Fibroblast of the conjunctiva (primary cell): ENCODE measurements at places on chromosomes 7 and 10.
A peak's percentile ranks its signal among the peaks of the same experiment; 100 is the strongest.

DNA sequence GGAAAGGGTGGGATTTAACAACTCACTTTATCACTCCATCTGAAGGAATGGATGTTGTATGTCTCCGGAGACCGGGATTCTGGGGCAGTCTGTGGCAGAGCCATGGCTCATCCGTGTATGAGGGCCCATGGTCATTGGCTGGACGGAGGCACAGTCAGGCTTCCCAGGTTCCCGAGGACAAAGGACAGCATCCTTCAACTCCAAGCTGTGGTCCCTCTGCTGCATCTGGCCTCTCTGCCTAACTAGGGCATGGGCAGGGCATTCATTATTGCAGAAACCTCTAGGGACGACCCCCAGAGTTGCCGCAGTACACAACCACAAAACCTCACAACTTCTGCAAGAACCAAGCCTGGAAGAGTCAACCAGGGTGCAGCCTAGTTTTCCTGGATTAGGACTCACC lies 525.2 kb downstream of the GLRX3 start:
- DNase-seq, result no peak

DNA sequence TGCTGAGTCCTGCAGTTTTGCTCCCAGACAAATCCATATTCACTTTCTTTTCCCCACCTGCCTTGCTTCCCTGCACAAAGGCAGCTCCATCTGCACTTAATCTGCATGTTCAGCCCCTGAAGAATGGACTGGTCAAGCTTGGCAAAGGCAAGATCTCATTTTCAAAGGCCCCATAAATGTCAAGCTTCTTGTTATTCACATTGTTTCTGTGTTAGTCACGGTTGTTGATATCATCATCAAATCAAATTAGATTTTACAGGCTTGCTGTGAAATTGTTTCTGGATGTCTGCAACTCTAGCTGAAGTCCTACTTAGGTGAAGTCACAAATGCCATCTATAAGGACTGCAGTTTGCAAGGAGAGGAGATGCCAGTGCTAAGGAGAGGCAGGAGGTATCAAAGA lies 91.0 kb downstream of the GPAM start:
- no peak for DNase-seq

DNA sequence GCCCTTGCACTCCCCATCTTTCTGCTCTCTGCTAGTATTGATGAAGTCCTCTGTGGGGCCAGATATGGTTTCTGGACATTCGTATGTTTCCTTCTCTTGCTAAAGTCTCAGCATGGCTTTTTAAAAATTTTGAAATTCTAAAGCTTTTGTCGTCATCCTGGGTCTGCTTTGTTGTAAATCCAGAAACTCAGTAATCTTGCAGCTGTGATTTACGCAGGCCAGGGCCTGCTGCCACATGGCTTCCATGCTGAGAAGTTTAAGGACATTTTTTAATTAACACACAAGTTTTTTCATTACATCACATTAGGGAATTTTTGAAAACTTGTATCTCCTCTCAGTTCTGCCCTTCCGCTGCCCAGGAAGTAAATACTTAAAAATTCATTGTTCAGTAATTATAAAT lies 686.1 kb upstream of the IGFBP3 start:
- no peak for DNase-seq

- peak; percentile 36 for DNase-seq
Measured at GRCh38 chr7:101390901-101391301, 28.2 kb downstream of the COL26A1 start.

- DNase-seq, result no peak
Measured at GRCh38 chr10:114400091-114400490, 4.2 kb downstream of the AFAP1L2 start.
